GM13977 (cell line): ENCODE measurements at places on chromosomes 3 and 15.

GRCh38 chr3:33391255-33391995 lies 48.8 kb downstream of the UBP1 start:
- no peak for DNase-seq

DNA sequence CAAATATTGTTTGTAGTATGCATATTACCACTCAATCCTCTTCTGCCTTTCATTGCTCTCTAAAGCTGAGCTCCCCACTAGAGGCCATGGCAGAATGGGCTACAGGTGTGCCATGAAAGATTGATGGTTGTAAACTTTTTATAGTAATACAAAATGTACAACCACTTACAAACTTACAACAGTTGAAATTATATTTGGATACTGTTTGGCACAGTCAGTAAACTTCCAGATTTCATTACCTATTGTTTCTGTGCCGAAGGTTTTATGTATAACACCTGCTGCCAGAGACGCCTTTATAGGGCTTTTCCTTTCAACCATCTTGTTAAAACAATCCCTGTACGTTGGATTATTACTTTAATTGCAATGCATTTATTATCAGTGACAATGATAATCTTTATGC lies 7.0 kb downstream of the ROPN1 start:
- no peak for DNase-seq

DNA sequence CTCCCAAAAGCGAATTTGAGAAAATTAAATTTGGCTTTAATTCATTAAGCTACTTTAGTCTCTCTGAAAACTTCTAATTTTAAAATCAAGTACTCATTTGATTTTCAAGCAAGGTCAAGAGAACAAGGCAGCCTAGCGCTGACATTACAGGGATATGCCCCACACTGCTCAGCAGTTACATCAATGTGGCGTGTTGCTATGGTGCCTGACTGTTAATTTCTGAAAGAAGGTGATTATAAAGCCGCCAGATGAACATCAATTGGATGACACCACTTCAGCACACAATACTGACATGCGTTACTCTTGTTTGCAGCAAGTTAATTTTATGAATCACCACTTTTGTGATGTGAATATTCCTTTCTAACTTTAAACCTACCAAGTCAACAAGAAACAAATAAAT lies 284.4 kb downstream of the FOXP1 start:
- DNase-seq, result no peak

DNA sequence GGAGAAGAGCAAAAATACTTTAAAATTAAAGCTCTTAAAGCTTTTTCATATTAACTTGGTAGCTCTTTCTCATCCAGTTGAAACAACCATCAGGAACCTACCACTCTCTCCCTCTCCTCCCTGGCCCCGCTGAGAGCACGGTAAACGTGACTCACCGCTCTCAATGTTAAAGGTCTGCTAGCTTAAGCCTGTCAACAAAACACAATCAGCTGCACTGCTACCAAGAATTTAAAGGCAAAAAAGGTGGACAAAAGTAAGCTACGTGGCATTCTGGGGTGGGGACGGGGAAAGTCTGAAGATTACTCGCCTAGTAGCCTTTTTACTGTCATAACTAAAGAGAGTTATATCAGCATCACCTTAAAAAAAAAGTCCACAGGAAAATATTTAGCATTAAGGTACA lies 8.4 kb upstream of the GP5 start:
- DNase-seq, result no peak

GRCh38 chr3:53858096-53858741 lies 11.9 kb downstream of the IL17RB start:
- DNase-seq, result no peak

DNA sequence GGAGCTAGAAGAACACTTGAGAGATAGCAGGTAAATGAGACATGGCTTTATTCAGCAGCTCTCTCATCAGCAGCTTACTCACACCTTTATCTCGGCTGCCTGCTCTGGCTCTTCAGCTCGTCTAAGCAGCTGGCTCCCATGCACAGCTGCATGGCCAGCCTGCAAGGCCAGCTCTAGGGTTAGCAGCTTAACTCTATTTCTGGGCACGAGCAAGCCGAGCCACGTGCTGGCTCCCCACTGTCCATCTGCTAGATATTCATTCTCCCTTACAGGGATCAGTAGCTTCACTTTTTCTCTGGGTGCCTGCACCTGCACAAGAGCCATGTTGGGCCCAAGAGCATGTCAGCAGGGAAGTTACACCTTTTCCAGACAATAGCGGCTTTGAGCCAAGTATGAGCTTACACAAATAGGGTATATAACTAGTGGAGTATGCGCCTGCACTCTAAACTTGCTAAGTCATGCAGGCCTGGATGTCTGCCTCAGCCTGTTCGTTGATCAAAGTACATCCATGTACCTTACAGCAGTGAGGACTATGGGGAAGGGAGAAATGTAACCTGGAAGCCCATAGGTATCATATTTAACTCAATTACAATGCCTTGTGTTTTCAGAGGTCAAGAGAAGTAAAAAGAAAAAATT lies 174.9 kb upstream of the SNTN start:
- no peak for DNase-seq

DNA sequence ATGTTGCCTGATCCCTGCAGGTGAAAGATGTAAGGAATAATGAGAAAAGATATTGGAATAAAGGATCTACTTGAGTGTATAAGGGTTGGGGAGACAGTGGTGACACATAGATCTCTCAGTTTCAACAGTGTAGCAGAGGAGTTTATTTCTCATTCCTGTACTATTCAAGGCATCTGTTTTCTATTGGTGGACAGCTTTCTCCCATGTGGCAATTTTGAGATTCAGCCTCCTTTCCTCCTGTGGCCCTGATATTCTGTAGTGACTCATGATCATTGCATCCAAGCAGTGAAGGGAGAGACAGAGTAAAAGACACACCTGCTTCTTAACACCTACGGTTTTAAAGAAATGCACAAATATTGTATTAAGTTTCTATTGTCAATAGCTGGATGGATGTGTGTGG lies 327.6 kb downstream of the GRM7 start:
- no peak for DNase-seq

GRCh38 chr3:175212896-175213295 lies 353.8 kb downstream of the NAALADL2 start:
- no peak for DNase-seq

GRCh38 chr3:191094057-191094845 lies 104.8 kb upstream of the OSTN start:
- no peak for DNase-seq

DNA sequence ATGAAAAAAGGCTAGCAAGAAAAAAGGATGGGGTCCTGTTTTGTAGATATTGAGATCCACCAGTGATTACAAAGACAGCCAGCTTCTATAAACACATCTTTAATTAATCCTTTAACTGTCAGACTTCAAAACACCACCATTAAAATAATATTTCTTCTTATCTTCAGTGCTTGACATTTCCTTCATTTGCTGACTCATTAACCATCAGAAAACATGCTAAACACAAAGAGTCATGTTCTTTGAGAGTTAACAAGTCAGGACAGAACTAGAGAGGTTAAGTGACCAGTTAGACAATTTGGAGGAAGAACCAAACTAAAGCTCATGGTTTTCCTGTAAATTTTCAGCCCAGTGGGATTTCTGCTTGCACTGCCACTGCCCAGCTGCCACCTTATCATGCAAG lies 111.4 kb downstream of the MEIS2 start:
- DNase-seq, result no peak

GRCh38 chr3:192060160-192060781 lies 599.3 kb downstream of the PYDC2 start:
- no peak for DNase-seq

DNA sequence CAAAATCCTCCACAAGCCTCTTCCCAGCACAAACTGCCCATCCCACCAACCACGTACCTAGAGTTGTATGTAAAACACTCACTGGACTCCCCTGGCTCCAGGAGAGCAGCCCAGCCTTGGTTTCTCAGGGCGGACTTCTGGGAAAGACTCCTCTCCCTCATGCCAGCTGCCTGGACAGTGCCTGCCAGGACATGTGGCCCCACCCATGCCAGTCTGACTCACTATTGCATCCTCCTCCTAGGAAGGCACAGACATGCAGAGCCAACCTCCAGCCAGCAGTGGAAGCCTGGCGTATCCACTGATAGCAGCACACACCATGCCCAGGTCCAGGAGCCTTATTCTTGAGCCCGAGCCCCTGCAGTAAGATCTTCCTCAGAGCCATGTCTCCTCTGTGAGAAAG lies 8.6 kb downstream of the PKM start:
- DNase-seq, result no peak

DNA sequence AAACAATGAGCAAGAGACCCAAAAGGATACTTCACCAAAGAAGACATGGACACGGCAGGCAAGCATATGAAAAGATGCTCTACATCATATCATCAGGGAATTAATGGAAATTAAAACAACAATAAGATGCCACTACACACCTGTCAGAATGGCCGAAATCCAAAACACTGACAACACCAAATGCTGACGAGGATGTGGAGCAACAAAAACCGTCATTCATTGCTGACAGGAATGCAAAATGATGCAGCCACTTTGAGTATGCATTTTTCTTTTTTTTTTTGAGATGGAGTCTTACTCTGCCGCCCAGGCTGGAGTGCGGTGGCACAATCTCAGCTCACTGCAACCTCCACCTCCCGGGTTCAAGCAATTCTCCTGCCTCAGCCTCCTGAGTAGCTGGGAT lies 19.0 kb downstream of the EDC3 start:
- DNase-seq, result no peak

- no peak for DNase-seq
These were observed 18.1 kb upstream of the LEKR1 start for GRCh38 chr3:156808025-156808424.

DNA sequence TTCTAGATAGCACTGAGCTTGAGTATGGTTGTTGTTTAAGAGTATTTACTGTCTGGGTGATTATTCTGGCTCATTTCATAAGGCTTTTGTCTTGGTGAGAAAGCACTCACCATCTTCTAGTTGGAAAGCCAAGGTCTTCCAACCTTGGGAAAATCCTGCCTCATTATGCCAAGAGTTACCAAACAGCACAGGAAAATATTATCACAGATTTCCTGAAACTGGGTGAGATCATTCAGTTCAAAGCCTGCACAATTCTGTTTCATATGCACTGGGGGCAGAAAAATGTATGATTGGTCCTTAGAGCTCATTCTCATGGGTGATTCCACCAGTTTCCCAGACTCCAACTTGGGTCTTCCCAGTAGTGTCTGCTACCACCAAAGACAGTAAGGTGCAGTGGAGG lies 291.8 kb downstream of the RORA start:
- DNase-seq, result no peak

DNA sequence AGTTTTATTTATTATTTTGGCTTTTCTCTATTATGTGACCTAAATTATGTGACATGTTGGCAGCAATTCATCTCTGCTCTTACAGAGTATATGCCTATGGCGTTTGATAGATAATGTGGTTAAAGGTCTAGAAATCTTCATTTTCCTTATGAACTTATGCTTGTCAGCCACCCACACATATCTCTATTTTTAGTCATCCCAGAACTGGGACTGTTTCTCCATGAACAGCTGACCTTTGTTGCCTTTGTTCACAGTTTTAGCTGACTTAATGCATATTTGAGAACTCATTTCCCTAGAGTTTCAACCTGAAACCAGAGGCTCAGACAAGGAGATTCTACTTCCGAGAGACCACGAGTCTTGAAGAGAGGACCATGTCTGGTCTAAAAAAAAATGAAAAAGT lies 176.5 kb downstream of the RAP2B start:
- no peak for DNase-seq

DNA sequence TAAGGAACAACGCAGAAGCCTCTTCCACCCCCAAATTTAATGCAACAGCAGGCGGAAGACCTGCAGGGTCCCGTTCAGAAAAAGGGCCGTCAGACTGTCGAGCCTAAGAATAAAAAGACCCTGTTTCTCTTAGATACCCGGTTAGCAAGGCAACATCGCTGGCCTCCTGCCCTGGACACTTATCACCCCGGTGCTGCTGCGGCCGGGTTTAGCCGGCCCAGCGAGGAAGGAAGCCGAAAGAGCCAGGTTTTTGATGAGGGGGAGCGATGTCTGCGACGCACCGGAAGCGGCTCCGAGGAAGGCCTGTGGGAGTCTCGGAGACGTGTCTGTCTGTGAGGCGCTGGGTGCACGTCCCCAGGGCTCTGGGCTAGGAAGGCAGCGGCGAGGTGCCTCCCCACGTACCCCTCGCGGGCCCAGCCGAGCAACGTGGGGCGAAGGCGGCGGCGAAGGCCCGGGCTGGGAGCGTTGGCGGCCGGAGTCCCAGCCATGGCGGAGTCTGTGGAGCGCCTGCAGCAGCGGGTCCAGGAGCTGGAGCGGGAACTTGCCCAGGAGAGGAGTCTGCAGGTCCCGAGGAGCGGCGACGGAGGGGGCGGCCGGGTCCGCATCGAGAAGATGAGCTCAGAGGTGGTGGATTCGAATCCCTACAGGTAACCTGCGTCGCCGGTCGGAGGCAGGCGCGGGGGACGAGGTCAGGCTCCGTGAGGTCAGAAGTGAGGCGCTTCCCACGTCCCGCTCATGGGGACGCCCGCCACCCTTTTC lies at the start of gene UBA5:
Gene UBA5, plus strand, starts transcription at position 278 of the 759 bp plus-strand sequence. Its CDS starts 209 bp downstream, at position 487.
- peak; percentile 84 for DNase-seq

DNA sequence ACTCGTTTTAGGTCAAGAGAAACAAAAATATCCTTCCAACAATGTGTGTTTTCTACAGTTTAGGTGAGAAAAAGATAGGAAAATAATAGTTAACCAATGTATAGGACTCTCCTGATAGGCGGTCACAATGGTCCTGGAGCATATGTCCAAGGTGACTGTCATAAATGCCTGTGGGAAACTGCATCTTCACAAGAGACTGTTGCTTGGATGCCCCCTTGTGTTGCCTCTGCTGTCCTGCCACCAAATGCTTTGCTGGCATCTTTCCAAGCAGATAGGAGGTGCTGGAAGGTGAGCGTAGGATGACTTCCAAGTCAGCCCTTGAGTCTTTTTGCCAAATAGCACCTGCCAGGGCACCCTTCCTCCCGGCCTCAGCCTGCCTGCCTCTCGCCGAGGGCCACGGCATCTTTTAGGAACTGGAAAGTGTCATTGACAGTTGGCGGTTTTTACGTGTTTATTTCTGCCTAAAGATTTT lies 24.1 kb upstream of the SACM1L start:
- peak; percentile 41 for DNase-seq

DNA sequence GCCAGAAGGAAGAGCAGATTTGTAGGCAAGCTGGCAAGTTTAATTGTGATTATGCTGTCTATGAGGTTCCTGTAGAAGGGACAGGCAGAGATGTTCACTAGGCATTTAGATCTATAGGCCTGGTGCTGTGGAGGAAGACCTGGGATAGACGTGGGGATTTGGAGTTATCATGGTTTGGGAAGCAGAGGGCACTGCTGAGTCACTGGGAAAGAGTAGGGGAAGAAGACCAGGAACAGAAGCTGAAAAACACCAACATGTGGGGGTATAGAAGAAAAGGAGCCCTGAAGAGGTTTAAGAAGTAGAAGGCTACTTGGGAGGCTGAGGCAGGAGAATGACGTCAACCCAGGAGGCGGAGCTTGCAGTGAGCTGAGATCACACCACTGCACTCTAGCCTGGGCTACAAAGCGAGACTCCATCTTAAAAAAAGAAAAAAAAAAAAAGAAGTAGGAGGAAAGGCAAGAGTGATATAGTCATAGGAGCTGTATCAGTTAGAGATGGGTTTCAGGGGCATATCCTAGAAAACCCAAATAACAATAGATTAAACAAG lies 19.3 kb downstream of the GRK7 start:
- no peak for DNase-seq

- no peak for DNase-seq
These were observed 155.6 kb downstream of the NECTIN3 start for GRCh38 chr3:111227216-111227615.
